Smooth muscle cell of the brain vasculature (primary cell): ENCODE measurements at places on chromosomes 16 and 17.

GRCh38 chr17:8799570-8800212 lies 526 bp upstream of the MFSD6L start:
- no peak for DNase-seq

- no peak for DNase-seq
Measured at GRCh38 chr16:89141884-89142267, 29.7 kb upstream of the CDH15 start.

- no peak for DNase-seq
Measured at GRCh38 chr16:22633280-22633679, 122.6 kb downstream of the NPIPB5 start.

DNA sequence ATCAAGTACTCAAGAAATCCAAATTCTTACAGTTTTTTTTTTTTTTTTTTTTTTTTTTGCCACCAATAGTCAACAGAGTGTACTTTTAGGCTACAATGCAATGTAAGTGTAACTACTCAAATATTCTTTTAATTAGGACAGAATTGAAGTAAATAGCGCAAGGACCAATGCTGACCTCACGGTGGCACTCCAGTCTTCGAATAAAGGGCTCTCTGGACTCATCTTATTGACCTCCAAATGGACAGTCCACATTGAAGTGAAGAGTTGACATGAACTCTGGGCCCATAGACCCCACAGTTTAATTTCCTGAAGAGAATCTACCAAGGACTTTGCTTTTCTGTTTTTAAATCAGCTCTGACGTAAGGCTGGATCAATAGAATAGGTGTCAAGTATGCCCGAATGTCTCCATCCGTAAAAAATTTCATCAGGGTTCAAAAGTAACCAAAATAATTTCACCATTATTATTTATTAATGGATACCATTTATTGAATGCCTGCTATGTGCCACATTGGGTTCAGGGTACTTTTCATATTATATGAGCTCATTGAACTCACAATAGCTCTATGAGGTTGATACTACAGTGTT lies 7.3 kb upstream of the DDX52 start:
- DNase-seq: no peak

- DNase-seq: no peak
Measured at GRCh38 chr17:16945663-16946218, 26.2 kb downstream of the TNFRSF13B start.

GRCh38 chr16:19329932-19330331 lies 44.4 kb downstream of the CLEC19A start:
- no peak for DNase-seq

DNA sequence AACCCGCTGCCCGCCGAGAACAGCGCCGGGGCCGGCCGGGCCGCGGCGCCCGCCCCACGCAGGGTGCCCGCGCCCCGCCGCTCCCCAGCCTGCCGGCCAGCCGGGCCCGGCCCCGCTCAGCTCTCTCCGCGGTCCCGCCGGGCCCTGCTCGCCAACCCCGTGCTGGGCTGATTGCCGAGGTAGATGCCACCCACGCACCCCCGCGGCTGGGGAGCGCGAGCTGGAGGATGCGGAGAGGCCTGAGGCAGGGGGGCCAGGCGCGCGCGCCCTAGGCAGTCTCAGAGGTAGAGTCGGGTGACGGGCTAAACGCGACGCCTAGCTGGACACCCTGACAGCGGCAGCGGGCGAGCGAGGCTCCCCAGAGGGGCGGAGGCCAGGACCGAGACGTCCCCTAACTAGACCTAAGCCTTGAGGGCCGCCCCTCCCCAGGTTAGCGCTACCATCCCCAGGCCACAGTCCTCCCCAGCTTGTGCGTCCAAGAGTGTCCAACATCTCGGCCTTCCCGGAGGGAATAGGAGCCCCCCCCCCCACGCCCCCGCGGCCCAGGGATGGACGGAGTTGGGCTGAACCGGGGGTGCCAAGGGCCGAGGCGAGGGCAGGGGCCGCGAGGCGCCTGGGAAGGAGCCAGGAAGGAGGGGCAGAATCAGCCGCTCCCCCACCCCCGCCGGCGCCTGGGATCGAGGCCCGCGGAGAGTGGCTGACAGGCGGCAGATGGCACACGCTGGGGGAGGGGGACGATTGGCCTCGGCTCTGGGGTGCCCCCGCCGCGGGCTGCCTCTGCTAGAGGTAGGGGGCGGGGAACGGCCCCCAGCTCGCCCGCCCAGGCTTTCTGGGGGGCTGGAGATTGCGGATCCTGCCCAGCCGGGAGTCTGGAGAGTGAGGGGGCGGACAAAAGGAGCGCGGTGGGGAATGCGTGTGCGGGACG lies 2.5 kb upstream of the ZNF423 start:
- DNase-seq: no peak

- no peak for DNase-seq
Measured at GRCh38 chr16:4947722-4948503, 10.2 kb upstream of the SEC14L5 start.

DNA sequence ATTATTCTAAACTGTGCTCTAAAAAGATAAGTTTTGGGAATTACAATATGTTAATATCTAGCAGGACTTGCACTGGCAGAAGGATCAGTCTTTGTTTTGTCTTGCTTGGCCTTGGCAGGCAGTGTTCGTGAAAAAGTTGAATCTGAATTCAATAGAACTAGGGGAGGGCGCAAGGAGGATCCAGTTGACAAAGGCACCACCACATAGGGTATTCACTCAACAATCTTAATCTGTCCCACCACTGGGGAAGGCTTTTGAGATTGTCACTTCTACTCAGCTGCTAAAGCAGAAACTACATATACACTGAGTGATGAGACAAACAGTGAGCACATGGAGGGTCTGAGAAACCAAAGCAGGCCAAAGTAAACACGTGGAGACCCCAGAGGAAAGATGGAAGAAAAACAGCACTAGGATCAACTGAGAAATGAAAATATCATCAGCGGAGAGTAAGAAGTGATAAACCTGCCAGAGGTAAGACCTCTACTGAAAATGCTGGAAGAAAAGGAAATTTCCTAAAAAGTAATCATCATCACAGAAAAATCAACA lies 2.4 kb downstream of the AMFR start:
- no peak for DNase-seq
